DMS 273 treated with DMSO at 0.1 percent for 48 hours (cell line): ENCODE measurements at places on chromosomes 2 and 18.
A peak's percentile ranks its signal among the peaks of the same experiment; 100 is the strongest.

- DNase-seq: no peak
These were observed 315.8 kb upstream of the NRP2 start for GRCh38 chr2:205366336-205367060.

DNA sequence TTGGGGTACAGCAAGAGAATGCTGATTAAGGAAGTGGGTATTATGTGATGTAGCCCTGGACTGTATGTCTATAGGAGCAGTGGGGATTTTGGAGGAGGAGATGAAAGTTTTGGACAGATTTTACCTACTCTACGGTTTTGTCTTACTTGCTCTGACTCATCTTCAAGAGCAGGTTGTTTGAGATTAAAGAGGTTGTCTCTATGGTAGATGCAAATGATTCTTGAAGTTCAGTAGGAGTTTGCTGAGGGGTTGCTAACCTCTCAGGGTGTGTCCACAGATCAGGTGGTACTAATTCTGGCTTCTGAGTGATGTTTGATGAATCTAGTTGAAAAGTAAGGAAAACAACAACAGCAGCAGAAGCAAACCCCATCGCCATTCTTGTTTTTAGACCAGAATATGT, 9.7 kb upstream of the SERPINB12 start:
- DNase-seq: no peak

- DNase-seq: no peak
These were observed 85.2 kb downstream of the BIRC6 start for GRCh38 chr2:32442020-32442467.

DNA sequence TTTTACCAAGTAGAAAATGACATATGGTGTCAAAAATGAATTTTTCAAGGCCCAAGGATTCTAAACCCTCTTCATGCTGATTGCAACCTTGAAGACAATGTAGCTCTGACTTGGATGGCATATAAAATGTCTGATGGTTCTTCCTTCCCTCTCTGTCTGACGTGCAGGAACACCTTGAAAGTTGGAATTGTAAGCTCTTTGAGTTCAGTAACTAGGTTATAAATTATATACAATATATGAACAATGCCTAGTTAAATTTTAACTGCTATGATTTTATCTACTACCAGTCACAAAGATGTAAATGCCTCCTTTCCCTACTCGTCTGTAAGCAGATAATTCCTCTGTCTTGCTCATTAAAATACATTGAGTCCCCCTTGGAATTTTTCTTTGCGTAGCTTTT, 89.5 kb upstream of the TMEM17 start:
- no peak for DNase-seq

DNA sequence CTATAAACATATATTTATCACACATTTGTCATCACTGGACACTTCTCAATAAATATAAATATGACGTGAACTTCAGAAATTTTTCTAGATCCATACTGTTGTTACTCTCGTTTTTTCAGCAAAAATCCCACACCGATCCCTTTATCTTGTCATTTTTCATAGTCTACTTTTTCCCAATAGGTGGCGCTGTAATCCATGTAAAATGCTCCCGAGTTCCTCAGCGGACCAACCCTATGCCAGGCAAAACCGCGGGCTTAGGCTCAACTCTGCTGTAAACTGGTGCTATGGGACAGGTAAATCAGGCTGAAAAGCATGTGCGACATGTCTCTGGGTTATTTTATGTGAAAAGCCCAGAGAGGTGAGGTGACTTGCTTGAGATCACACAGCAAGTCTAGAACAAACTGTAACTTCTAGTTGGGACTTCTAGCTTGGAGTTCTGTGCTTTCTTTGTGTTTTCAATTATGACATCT, 104.0 kb downstream of the COBLL1 start:
- DNase-seq: peak; percentile 51
